SHP77 treated with DMSO at 0.1 percent for 48 hours (cell line): ENCODE measurements at places on chromosomes 5 and 9.

GRCh38 chr5:73323466-73323865 is 125.1 kb downstream of the FOXD1 start:
- DNase-seq: no peak

- DNase-seq: peak; percentile 17
These were observed 6.9 kb upstream of the EXOC3 start for GRCh38 chr5:435961-436640.

DNA sequence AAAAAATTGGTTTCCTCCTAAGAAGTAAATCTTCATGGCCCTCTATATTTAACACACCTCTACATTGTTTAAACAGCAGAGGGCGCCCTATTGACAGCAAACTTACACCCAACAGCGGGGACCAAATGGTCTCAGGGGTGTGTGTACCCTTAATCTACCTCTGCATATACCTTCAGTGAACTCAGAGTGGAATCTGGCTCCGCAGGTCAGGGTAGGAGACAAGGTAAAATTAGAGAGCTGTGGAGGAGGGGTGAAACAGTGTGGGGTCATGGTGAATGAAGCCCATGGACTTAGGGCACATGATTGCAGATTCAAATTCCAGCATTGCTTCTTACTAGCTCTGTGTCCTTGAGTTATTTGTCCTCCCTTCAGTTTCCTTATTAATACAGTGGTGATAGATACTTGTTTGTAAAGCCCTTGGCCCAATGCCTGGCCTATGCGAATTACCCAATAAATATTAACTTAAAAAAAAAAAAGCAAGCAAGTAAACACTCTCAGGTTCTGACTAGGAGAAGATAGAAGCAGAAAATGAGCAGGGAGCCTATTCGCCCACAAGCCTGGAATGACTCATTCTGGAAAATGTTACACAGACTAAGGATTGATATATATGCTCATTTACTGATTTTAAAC is 122.9 kb downstream of the CAVIN4 start:
- DNase-seq: no peak

DNA sequence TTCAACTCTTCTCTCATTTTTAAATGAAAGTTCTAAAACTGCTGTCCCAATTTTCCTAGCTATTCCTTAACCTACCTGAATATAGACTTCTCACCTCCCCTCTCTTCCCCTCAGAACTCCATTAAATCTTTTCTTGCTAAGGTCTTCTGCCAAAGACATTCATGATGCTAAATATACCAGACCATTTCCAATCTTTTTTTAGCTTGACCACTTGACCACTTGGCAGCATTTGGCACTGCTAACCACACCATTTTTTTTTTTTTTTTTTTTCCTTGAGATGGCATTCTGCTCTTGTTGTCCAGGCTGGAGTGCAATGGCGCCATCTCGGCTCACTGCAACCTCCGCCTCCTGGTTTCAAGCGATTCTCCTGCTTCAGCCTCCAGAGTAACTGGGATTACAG is 3.6 kb upstream of the ZNF131 start:
- DNase-seq: no peak

- no peak for DNase-seq
These were observed 1.7 kb upstream of the PTPN3 start for GRCh38 chr9:109499631-109500410.

DNA sequence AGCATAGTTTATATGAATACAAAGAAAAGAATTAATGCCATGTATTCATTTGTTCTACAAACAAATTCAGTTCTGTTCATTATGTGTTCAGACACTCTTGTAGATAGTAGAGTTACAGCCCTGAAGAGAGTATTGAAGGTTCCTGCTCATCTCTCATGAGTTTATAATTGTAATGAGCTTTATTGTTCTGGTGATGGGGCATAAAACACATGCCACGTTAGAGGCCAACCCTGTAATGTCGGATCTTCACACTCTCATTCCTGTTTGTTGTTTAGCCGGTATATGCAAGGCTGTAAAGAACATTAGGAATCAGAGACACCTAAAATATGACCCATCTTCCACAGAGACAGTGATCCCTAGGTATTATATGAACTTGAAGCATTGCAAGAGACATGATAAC is 214.5 kb downstream of the VPS13A start:
- no peak for DNase-seq

- no peak for DNase-seq
These were observed 199.9 kb downstream of the LURAP1L start for GRCh38 chr9:12974671-12975070.
